ELF-1 (cell line): ENCODE measurements at places on chromosomes 2 and 18.

DNA sequence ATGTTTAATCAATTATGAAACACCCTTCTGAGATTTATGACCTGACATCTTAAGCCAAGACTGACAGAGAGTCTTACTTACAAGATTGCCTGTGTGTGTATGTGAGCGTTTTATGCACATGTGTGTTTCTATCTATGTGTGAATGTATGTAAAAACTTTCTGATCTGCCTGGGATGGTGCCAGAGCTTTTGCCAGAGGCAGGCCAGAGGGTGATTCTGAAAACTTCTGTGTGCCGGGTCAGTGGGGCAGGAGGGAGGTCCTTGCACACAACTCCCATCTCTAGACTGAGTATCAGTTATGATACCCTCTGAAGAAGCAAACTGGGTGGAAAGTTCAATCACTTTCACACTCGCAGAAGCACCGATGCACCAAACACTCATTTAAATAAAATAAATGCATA lies 335.0 kb upstream of the NT5C1B start:
- DNase-seq = no peak

DNA sequence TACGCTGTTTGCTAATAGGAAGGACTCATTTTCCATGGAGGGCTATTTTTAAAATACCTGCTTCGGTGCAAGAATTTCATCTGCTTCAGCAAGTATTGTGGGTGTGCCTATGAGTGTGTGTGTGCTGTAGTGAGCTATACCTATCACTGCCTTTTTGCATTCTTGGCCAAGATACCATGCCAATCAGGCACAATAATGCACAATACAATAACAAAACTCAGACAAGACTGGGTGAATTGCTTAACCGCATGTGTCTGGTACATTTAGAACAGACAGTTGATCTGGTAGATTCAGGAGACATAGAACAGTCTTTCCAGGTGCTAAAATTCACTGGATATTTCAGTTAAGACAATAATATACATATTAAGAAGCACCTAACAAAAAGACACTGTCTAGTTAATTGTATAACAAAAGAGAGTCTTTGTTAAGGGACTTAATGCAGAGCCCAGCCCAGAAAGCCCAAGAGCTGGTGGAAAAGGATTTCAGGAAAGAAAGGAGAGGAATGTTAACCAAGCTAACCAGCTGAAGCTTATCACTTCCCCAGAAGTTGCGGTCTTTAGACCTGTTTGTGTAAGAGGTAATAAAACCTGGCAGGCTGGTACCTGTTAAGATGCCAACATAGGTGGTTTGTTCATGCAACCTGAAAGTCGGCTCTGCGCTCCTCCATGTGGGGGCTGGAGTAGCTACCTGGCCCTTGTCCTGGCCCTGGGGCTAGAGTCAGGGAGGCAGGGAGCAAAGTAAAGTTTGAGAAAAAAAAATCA lies 153.3 kb upstream of the RBMS1 start:
- DNase-seq = no peak

- no peak for DNase-seq
These were observed 2.4 kb upstream of the KCNIP3 start for GRCh38 chr2:95294579-95295250.

DNA sequence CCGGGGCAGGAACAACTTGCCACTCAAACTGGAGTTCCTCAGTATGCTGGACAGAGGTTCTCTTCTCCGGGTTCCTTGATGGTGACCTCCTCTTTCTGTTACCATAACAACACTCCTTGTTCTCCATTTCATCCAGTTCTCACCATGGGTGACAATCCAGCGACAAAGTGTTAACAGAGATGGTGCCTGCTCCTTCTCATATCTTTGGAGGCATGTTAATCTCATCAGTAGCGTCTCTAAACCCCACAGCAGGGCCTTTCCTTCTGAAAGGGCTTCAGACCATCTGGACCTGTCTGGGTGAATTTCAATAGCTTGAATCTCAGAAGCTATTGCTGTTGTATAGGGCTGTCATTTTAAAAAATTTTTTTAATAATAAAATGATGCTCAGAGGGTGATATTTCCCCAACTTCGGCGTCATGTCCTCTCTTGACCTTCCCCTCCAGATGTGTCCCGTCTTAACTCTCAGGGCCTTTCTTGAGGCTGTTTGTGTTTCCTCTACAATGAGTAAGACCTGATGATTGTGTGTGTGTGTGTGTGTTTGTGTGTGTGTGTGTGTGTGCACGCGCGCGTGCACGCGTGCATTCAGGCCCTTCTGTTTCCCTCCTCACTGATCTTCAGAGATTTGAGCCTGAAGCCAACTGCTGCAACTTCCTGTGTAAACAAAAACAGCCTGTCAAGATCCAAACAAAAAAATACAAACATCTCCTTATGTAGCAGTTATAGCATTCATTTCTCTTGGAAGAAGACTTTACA lies 24.3 kb upstream of the CETN1 start:
- no peak for DNase-seq

GRCh38 chr18:78873926-78874500 lies 105.6 kb upstream of the SALL3 start:
- no peak for DNase-seq

DNA sequence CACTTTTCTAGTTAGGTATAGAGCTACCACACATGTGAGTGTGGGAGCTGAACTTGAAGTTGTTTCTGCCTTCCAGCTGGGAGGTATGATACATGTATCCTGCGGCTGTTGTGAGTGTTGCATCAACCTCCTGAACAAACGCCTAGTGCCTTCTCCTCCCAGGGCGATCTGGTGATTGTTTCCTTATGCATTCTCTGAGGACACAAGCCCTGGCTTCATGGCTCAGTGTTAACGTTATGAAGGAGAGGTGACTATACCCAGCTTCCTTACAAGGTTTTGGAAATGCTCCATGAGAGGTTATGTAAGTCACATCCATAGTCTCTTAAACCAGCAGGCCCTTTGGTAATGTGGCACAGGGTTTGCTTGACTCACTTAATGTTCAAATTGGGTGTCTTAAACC lies 64.9 kb downstream of the SPRED2 start:
- DNase-seq = peak; percentile 56

GRCh38 chr2:72347081-72347480 lies 199.4 kb upstream of the CYP26B1 start:
- no peak for DNase-seq

DNA sequence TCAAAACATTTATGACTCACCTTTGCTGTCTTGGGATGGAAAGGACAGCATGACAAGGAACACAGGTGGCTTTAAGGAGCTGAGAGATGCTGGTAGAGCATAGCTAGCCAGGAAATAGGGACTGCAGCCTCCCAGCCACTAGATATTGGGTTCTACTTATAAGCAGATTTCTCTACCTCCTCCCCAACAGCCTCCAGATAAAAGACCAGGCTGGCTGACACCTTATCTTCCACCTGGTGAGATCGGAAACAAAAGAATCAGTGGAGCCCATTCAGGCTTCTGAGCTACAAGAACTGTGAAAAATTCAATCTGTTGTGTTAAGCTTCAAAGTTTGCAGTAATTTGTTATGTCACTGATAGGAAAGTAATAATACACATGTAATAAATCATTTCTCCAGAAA lies 1278.5 kb upstream of the ZEB2 start:
- no peak for DNase-seq
